Esophagus squamous epithelium (tissue), 5 donors: ENCODE measurements at places on chromosomes 2 and 18. TPM values are rescaled to one million over a fixed set of nuclear protein-coding genes. Genes with fewer than 3 reads are reported as not detected.

UGT1A5 gene
- total RNA-seq, result 5.2 TPM

- no peak for DNase-seq
These were observed 122.8 kb upstream of the RMDN2 start for GRCh38 chr2:37802211-37802752.

DNA sequence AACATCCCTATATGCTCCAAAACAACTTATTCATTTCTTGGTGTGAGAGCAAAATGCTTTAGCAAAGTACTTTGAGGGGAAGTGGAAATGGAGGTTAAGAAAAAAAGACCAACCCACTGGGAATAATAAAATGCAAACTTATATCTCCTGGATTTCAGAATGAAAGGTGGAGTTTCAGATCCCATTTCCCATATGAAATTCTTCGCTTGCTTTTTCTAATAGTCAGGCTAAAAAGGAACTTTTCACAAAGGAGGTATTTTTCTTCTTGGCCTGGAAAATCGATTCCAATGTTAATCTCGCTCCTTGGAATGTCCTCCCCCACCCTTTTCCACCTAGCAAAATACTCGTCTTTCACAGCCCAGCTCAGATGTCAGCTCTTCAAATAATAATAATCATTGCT is 360.9 kb downstream of the LPIN1 start:
- no peak for DNase-seq

GRCh38 chr2:112683550-112684414 is 37.0 kb upstream of the NT5DC4 start:
- DNase-seq, result no peak

REEP1 gene
- 0.83 TPM for total RNA-seq
